ENCODE measurements at places on chromosomes 1 and 21. TPM values are rescaled to one million over a fixed set of nuclear protein-coding genes. Genes with fewer than 3 reads are reported as not detected.

Gene TOR1AIP1
- 33.9 TPM for total RNA-seq

Gene MRPS14
- total RNA-seq: 24.4 TPM

Gene PCNT
- 15.8 TPM for total RNA-seq

Gene OR13G1
- total RNA-seq: not detected

Gene SLFNL1
- total RNA-seq: 0.02 TPM

Gene NEK2
- total RNA-seq: 43.0 TPM

Gene LENEP
- not detected for total RNA-seq

Gene C1QA
- total RNA-seq: not detected

Gene RHOU
- 17.2 TPM for total RNA-seq

Gene PARK7
- total RNA-seq: 367 TPM

Gene RLF
- 6.2 TPM for total RNA-seq

Gene LCE1C
- not detected for total RNA-seq

Gene GBP6
- total RNA-seq: not detected

Gene MMEL1
- 0.08 TPM for total RNA-seq

Gene LAD1
- 2.2 TPM for total RNA-seq
